ENCODE measurements at places on chromosomes 16 and 17.

DNA sequence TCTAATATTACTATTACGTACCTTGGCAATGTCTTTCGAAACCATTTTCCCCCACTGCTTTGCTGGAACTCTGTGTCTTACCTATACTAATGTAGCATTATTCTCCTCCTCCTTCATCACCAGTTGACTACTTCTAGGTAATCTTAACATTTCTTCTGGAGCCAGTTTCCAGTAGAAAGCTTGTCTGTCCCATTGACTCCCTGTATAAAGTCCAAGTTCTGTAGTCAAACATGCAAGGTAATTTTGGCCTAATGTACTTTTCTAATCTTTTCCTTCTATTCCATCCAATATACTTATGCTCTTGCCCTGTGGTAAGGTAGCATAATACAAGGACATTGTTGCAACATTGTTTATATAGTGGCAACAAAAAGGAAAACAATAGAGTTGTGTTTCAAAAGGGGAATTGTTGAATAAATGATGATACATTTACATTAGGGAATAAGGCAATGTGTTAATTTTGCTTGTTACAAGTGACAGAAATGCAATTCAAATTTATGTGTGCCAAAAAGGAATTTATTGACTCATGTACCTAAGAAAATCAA is 27.9 kb downstream of the OMG start:
- no peak for DNase-seq

DNA sequence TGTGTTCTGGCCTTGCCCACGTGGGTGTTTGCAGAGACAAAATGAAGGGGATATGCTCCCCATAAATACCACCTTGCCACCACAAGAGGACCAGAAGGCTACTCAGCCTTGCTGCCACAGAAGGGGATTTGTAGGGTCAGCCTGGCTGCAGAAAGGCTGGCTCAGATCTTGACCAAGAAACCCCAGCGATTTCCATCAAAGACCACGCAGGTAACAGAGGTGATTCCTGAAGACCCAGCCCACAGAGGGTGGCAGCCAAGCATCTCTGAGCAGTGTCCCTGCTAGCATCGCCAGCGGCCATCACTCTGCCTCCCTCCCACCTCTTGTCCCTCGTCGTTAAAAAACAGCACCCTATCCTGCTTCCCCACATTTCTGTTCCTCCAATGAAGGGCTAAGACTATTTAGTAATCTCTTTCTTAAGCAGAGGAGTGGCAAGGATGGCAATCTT is 54.9 kb downstream of the BEAN1 start:
- DNase-seq = no peak

DNA sequence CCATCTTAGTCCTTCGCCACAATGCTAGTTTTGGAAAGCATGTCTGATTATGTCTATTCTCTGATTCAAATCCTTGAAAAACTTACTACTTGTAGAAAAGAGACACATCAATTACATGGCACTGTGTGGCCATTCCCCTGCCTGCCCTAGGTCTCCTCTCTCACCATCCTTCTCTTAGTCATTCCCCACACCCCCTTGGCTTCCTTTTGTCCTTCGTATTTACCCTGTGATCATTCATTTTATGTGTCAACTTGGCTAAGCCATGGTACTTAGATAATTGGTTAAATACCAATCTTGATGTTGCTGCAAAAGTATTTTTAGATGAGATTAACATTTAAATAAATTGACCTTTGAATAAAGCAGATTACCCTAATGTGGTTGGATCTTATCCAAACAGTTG is 122.9 kb upstream of the CDH11 start:
- DNase-seq = no peak

DNA sequence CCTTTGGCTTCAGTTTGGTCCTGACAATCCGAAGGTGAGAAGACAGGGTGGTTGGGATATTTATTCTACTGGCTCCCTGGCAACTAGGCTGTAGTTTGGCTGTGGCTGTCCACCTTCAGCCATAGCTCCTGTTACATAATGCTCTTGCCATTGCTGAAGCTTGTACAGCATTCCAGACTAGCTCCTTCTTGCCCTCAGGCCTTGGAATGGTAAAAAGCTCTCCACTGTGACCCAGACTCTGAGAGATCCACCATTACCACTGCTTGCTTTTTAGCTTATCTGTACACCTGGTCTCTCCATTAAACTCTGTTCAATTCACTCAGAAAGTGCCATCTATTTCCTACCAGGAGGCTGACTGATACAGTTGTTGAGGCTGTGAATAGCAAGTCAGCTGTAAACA is 231.8 kb upstream of the MON1B start:
- DNase-seq = no peak

GRCh38 chr17:47978324-47978723 is 7.4 kb downstream of the CDK5RAP3 start:
- DNase-seq = peak; percentile 47

GRCh38 chr16:8966817-8967131 is 3.1 kb upstream of the USP7 start:
- no peak for DNase-seq

- no peak for DNase-seq
These were observed at the start of gene TMED6 for GRCh38 chr16:69351309-69352027. Gene TMED6 (minus strand): TSS chr16:69351786. CDS start chr16:69351753, 33 bp downstream.

- no peak for DNase-seq
These were observed 156.4 kb downstream of the C16orf95 start for GRCh38 chr16:87160701-87161337.

DNA sequence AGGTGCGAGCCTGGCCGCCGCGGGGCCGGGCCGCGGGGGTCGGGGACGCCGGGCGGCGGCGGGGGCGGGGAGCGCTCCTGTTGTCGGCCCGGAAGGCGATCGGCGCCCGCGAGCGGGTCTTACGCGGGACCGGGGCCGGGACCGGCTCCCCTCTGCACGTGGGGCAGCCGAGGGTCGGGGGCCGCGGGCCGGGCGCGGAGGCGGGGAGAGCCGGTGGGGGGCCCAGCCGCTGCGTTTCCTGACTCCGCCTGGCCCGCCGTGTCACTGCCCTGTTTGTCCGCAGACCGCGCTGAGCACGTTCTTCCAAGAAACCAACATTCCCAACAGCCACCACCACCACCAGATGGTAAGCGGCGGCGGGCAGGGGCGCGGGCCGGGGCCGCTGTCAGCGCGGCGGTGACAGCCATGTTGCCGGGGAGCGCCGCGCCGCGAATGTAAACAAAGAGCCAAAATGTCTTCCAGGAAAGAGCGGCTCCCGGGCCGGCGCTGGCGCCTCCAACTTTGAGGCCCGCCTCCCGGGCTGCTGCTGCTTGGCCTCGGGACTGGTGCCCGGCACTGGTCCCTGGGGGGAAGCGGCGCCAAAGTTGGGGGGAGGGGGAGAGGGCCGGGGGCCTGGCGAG is 586 bp downstream of the UBALD2 start:
- peak; percentile 68 for DNase-seq
